ENCODE measurements at places on chromosomes 2 and 18.
A peak's percentile ranks its signal among the peaks of the same experiment; 100 is the strongest.

- DNase-seq = peak; percentile 61
Observed at GRCh38 chr2:128591861-128592822, 273.5 kb upstream of the HS6ST1 start.

DNA sequence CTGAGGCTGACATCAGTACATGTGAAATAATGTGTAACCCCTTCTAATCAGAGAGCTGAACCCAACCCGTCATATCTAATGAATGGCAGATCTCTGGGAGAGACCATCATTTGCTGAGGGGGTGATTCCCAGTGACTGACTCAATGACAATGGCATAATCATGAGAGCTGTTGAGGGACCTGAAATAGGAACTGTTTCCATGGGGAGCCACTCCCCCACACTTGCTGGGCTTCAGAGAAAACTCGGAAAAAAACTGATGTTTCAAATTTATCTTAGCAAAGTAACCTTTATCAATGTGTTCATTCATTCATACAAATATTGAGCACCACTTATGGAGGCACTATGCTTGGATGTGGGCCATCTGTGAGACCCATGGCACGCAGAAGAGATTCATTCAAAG lies 93.4 kb upstream of the ZBTB14 start:
- DNase-seq = no peak

- DNase-seq = no peak
Observed at GRCh38 chr2:11680182-11680900, 10.3 kb upstream of the NTSR2 start.

DNA sequence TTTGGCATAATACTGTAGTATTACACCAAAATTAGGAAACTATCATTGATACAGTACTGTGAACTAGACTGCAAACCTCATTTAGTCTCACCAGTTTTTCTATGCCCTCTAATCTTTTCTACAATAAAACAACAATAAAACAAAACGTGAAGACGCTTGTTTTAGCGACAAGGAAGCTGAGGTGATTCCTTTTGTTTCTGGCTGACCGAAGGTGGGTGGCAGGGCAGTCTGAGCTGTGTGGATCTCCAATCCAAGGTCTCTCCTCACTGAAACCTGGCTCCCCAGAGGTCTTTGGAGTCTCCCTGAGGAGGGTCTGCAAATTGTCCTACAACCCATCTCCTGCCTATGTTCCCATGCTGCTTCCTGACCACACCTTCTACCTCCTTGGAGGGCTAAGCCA lies 59.3 kb downstream of the ARMC9 start:
- DNase-seq = no peak

DNA sequence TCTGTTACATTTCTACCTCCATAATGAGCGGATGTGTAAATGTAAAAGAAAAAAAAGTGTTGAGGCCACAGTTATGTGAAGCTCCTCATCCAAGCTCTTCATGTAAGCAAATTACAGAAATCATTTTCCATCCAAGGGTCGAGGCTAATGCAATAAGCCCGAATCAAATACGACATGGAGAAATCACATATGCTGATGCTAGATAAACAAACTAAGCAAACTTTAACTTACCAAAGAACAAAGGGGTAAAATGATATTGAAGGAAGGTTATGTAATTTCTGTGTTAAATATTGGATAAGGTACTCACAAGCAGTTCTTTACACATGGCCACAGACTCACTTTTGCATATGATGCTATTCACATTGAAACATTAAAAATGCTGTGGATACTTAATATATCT lies 310.2 kb upstream of the ID2 start:
- DNase-seq = no peak

DNA sequence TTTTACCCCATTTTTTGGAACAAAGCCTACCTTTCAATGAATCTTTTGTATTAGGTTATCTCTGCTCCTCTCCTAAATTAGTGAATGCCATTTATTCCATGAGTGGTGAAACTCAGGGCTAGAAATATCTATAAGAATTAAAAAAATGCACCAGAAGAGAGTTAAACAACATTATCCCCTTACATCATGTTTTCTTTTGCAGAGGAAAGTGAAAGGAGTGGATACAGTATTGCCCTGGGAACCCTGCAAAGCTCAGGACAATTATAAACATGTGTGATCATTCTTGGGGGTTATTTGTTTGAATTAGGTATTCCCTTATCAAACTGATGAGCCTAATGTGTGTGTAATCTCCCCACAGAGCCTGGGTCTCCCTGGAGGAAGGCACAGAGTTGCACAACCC lies 559.2 kb downstream of the RNF144A start:
- DNase-seq = no peak

DNA sequence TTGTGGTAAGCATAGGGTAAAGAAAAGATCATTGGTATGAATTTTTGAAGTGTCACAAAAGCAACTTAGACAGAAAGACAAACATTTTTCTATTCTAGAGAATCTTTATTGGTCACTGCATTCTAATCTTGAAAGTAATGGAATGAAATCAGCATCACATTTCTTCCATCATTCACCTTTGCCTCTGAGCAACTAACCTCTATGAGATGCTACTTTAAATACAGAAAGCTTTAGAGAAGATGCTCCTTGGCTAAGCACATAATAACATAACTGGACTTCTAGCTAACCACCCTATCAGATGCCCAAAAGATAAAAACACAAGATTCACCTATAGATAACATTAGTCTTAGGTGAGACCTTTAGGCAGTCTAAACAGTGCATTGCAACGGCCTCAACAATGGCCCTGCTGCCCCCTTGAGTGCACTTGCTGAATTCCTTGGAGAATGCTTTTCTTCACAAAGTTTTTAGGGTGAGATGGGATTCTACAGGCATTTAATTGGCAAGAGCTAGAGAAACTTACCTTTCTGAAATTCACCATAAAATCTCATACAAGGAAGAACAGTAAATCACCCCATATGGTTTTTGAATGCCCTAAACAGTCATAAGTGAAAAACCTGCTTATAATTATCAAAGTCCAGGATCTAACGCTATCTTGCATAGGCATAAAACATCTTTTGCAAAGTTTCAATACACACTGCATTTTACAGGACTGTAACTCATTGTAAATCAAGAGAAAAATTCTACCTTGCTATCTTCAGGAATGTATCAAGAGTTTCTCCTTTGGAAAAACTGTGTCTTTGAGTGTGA lies 791.3 kb upstream of the CHAC2 start:
- DNase-seq = peak; percentile 34

DNA sequence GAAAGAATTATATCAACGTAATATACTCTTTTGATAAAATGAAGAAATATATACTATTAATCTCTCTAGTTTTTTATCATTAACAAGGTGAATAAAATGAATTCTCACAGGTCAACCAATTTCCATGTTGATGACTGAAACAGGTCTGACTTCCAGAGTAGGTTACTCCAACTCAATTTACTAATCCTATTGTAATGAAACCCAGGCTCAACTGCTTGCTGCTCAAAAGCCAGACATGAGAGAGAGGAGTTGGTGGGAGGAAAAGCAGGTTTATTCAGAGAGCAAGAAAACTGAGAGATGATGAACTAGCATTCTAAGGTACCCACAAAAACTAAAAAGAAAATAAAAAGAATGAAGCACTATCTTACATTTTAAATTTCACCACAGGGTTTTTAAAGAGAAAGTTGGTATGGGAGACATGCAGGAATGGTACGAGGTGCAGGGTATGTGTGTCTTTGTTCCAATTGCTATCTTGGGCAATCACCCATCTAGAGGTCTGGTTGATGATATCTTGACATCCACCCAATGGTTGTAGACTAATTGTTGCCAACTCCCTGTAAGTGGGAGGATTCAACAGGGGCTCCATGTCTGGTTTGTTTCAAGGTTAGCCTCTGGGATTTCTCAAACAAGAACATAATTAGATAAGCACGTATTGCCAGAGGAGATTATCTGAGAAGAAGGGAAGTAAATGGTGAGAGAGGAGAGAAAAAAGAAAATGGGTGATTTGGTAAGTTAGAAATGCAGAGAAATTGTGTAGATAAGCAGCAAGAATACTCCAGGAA lies 471.4 kb upstream of the REG3G start:
- DNase-seq = no peak

DNA sequence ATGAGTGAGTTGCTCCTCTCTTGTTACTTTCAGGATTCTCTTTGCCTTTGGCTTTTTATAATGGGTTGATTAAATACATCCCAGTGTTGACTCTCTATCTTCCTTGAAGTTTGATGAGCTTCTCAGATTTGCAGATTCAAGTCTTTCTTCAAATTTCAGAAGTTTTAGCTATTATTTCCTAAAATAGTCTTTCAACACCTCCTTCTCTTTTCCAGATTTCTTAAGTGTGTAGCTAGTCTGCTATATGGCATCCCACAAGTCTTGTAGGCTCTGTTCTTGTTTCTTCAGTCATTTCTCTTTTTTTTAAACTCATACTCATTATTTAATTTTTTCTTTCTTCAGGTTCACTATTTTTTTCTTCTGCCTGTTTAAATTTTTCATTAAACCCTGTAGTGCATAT lies 287.7 kb upstream of the CNTNAP5 start:
- DNase-seq = no peak

GRCh38 chr2:181458871-181459270 lies 1.7 kb downstream of the ITGA4 start:
- no peak for DNase-seq

DNA sequence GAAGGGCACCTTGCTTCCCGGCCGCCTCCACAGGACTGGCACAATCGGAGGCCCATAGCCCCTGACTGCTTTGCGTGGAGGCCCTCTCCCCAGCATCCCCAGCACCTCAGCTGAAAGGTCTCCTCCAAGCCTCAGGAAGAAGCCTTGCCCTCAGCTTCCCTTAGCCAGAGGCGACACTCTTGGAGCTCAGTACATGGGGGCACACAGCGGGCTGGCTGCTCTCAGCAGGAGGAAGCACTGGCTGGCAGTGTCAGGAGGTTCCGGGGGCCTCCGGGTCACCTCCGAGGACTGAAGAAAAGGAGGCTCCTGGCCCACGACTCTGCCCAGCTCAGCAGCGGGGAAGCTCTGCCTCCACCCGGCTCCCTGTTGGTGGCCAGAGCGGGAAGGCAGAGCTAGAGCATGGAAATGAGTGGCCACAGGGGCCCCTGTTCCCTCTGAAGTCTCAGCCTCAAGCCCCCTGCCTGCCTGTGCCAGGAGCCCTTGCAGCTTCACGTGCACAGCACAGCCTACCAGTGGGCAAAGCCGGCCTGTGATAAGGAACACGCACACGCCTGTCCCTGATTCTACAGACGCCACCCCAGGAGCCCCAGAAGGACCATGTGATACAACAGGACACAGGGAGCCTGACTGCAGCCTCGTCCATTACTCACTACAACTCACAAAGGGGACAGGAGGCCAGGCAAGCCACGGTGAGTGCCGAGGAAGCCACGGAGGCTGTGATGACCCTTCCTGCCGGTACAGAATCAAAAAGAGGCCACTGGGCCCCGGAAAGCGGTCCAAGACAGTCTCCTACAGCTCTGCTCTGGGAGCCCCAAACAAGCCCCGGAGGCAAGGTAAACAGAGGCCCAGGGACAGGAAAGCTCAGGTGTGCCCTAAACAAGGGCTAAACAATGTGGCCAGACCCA lies 15.5 kb downstream of the HDAC4 start:
- no peak for DNase-seq

- peak; percentile 41 for DNase-seq
Observed at GRCh38 chr2:46010925-46011490, 286.2 kb upstream of the EPAS1 start.

DNA sequence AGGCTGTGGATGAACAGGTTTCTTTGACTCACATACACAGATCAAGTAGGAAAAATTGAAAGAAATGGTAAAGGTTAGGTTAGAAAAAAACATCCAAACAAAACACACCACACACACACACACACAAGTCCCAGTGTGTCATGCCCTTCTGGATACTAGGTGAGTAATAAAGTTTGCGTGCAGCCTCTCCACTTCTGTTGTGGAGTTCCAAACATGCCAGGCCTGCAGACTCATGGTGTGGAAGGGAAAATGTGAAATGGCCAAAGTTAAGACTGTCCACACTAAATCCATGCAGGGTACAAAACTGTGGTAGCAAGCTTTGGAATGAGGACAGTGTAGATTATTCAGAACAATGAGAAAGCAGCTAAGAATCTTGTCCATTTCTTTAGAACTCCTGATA lies 114.6 kb downstream of the IKZF2 start:
- DNase-seq = no peak

- DNase-seq = no peak
Observed at GRCh38 chr2:106026271-106027190, 167.6 kb downstream of the UXS1 start.

Measured in iPS-NIHi11 (cell line).